ENCODE measurements at places on chromosomes 6 and 20. TPM values are rescaled to one million over a fixed set of nuclear protein-coding genes. Genes with fewer than 3 reads are reported as not detected.

TUBB2A gene
- 115 TPM for polyA plus RNA-seq

DNAAF9 gene
- 3.6 TPM for polyA plus RNA-seq

RREB1 gene
- 13.0 TPM for polyA plus RNA-seq

ECI2 gene
- 7.1 TPM for polyA plus RNA-seq

OVOL2 gene
- 7.3 TPM for polyA plus RNA-seq

Data from esophagus (tissue), 2 donors.